ENCODE measurements at places on chromosomes 6 and 20.

GRCh38 chr6:37077905-37078296 is 72.4 kb downstream of the FGD2 start:
- DNase-seq = no peak

DNA sequence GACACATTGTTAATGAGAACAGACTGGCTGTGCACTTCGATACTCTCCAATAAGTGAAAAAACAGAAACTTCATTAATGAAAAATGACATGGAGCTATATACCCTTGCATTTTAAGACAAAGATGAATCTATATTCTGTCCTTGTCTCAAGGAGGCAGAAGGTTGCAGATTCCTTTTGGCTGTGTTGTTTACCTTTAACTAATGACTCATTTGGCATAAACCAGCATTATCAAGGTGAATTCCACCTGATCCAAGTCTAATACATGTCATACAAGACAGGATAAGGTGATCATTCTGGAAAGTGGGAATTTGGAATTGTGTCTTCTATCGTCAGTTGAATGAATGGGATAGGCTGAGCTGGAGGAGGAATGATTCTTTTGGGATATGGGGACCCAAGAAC is 192.9 kb downstream of the PLCB4 start:
- no peak for DNase-seq

- no peak for DNase-seq
Measured at GRCh38 chr20:51463560-51463959, 79.0 kb downstream of the NFATC2 start.

- no peak for DNase-seq
Measured at GRCh38 chr6:121158891-121159290, 175.4 kb downstream of the TBC1D32 start.

DNA sequence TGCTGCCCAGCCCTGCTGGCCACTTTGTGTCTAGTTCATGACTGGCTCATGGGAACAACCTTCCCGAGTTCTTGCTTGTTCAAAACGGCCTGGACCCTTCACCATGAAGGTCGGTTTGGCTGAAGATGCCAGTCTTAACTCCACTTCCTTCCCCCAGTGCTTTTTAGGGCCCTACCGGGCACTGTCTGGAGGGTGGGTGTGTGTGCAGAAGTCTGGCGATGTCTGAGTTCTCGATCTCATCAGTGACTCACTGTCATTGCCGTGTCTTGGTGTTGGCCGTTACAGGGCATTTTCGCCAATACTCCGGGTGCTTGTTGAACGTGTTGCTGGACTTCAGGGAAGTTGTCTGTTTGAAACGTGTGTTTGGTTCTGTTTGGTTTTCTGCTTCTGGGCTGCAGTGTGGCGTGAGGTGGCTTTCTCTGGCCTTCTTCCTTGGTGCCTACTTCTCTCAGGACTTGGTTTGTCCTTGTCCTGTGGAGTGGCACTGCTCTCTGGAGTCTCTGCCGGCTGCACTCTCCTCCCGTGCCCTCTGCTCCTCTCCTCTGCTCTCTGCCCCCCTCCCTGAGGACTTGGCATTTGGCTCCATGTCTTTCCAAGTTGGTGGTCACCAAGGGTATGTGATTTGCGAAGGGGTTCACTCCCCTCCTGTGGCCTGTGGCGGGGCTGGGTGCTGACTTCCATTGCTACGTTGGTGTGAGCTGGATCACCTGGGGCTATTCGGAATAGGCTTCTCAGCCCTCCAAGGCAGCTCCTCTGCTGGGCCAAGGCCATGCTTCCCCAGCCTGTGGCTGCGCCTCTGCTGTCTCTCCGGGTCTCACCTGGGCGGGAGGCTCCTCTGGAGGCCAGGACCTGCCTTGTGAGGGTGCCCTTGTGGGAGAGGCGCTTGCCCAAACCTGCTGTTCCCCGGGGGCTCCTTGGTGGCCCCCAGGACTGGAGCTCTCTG is 38.2 kb downstream of the PYGB start:
- DNase-seq = no peak

GRCh38 chr6:108707328-108707976 is 140.8 kb upstream of the ARMC2 start:
- DNase-seq = no peak

- DNase-seq = no peak
Measured at GRCh38 chr6:160431226-160431625, 83.0 kb downstream of the SLC22A3 start.

DNA sequence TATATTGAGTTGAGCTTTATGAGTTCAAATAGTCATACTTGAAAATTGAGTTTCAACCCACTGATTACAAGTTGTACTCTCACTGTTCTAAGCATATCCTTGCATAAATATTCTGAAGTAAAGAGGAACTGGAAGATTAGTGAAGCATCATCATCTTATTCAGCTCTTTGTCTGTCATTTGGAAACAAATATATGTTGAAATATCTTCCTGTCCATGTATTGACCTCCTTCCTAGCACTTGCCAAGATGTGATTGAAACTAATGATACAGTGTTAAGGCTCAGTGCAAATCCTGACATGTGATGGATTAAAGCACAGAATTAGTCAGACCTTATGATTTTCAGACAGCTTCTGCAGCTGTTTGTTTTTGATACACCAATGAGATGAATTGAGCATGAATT is 434.3 kb downstream of the TBC1D32 start:
- no peak for DNase-seq

DNA sequence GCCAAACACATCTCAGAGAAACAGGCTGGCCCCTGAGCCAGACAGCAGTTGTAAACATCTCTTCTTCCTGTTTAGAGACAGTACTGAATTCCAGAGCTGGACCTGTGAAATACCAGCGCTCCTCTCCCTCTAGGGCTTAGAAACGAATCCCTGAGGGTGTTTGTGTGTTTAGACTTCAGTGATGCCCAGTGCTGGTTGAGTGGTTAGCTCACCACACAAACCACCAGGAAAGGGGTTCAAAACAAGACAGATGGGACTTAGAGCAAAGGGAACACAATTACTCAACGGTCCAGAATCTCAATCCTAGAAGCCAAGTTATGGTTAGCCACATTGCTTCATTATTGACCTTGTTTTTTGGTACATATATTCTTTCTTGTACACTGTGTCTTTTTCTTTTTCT is 108.7 kb upstream of the TMEM170B start:
- DNase-seq = no peak

- DNase-seq = no peak
Measured at GRCh38 chr20:57877131-57877824, 167.5 kb upstream of the PMEPA1 start.

DNA sequence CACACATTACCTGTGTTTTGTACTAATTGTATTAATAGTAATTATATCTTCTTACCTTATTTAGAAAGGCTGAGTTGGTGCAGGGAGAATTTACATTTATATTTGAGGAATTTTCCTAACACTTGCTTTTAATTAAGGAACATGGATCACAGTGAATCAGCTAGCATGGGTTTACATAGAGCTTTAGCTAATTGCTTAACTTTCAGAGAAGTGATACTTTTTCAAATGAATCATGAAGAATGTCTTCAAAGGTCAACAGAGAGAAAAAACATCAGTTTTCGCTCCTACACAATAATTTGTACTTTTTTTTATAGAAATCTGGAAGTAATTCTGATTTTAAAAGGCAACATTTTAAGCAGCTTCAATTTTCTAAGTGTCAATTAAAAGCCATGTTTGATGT is 195.0 kb upstream of the HEY2 start:
- no peak for DNase-seq

DNA sequence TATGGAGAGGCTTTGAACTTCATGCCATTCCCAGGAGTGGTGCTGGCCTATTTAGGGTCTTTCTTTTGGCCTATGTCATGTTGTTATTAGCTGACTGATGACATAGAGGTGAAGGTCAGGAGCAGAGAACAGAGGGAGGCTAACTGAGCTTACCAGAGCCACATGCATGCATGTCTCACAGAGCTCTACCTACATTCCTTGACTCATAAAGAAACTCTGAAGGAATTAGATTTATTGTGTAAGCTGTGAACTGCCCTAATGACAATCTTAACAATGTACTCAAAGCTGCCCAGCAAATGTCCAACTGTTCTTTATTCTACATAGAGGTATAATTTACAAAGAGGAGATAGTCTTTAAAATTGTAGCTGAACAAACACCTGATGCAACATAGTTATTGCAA is 192.7 kb upstream of the CNR1 start:
- no peak for DNase-seq

- DNase-seq = no peak
Measured at GRCh38 chr6:161922631-161923119, 648.8 kb upstream of the AGPAT4 start.

DNA sequence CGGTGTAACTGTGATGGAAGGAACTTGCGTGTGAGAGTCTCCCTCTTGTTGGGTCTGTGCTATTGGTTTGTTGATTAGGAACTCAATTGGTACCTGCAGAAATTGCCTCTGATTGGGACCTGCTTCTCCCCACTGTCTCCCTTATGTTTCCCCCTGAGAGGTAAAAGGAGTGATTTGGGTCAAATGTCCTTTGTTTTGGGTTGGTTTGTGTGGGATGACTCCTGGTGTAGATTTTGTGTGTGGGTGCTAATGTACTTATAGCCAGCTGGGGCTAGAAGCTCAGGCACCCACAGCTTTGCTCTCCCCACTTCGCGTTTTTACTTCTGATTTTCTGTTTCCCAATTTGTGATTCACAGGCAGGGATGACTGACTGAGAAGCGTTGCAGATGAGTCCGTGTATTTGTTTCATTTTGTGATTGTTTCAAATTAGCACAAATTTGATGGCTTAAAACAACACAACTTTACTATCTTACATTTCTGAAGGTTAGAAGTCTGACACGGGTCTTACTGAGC is 79.1 kb downstream of the UTRN start:
- DNase-seq = no peak

DNA sequence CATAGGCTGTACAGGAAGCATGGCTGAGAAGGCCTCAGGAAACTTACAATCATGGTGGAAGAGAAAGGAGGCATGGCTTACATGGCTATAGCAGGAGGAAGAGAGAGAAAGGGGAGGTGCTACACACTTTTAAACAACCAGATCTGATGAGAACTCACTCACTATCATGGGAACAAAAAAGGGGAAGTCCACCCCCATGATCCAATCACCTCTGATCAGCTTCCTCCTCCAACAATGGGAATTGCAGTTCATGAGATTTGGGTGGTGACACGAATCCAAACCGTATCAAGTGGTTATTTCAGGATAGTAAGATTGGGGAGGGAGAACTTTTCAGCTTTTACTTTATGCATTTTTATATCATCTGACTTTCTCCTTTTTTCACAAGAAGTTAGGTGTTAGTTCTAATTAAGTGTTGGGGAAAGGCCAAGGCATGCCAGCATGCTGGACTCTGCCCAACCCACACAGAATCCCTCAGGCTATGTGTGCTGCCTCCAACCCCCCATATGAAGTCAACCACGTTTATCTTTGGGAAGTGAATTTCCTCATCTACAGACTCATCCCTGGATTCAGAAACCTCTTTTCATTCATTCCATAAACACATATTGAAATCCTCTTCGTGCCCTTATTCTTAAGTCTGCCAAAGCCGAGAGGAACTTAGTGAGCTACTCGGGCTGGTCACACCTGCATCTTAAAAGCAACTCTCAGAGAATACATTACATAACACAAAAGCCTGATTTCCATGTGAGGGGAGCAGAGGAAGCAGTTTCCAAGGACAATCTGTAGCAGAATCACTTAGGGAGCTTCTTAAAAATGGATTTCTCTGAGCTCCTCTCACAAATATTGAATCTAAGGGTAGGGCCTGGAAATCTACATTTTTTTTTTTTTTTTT is 16.7 kb upstream of the CLIC5 start:
- DNase-seq = no peak

GRCh38 chr20:1952737-1953530 is 40.9 kb downstream of the PDYN start:
- no peak for DNase-seq

GRCh38 chr20:23114018-23114417 is 27.9 kb upstream of the CD93 start:
- DNase-seq = no peak

- DNase-seq = no peak
Measured at GRCh38 chr6:129680633-129681032, 29.3 kb downstream of the ARHGAP18 start.

- no peak for DNase-seq
Measured at GRCh38 chr20:38725148-38725901, 1.0 kb downstream of the SLC32A1 start.

- DNase-seq = no peak
Measured at GRCh38 chr6:111258615-111259088, 171.3 kb downstream of the SLC16A10 start.

DNA sequence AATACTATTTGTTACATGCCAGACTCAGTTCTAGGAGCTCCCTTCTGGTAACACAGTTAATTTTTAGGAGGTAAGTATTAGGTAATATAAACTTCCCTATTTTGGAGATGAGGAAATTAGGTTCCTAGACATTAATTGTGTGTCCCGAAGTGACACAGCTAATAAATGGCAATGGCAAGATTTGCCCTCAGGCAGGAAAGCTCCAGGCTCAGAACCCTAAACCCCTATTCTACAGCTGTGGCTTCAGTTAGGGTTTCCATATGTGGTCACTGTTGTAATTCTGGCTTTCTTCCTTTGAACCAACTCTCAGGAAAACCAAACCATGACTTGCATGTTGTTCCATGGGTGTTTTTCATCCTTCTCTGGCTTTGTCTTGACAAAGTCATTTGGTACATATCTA is 188.2 kb downstream of the PLCB1 start:
- no peak for DNase-seq

GRCh38 chr6:5422321-5422915 is 161.1 kb downstream of the FARS2 start:
- DNase-seq = no peak

DNA sequence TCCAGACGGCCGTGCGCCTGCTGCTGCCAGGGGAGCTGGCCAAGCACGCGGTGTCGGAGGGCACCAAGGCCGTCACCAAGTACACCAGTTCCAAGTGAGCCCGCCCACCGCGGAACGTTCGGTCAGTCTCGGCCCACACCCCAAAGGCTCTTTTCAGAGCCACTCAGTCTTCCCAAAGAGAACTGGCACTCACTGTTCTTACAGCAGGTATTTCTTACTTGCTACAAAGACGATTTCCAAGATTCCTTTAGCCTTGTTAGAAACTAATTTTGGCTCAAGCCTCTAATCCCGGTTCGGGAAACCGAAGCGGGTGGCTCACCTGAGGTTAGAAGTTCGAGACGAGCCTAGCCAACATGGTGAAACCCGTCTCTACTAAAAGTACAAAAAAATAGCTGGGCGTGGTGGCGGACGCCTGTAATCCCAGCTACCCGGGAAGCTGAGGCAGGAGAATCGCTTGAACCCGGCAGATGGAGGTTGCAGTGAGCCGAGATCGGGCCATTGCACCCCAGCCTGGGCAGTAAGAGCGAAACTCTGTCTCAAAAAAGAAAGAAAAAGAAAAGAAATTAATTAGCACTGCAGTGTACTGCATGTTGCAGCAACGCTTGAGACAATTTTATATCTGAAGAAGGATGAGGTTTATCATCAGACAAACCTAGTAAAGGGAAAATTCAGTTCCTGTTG is 73.1 kb downstream of the OR2B2 start:
- no peak for DNase-seq
